Neural progenitor cell (in vitro differentiated cells): ENCODE measurements at places on chromosomes 3 and 15. TPM values are rescaled to one million over a fixed set of nuclear protein-coding genes. Genes with fewer than 3 reads are reported as not detected.

DNA sequence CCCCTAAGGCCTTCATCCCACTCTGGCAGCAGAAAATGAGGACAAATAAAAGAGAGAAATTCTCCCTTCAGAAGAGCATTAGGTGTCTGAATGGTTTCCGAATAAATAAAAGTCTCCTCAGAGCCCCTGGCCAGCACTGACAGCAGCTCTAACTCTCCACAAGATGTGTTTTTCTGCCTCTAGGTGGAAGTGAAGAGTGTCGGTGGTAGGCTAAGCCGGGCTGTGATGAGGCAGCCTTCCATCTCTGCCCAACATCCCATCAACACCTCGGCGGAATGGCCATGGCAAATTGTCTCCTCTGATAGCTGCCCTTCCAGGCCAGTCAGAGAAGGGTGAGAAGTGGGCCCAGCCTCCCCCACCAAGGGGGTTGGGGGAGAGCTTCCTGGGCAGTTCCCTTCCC lies 6.3 kb upstream of the CACNA2D2 start:
- no peaks in the 10 kb centered on the region for H3K36me3 ChIP-seq
- H3K4me3 ChIP-seq: no peak overlapping the region
- H3K27me3 ChIP-seq: peaks cover 4% of the 10 kb centered on the region
- DNase-seq: no peak
- H3K4me1 ChIP-seq: peaks cover 6% of the 10 kb centered on the region
- H3K27ac ChIP-seq: no peak overlapping the region

- peaks cover 10% of the 10 kb centered on the region for H3K27me3 ChIP-seq
- no peaks in the 10 kb centered on the region for H3K36me3 ChIP-seq
- H3K4me1 ChIP-seq: no peaks in the 10 kb centered on the region
- no peak overlapping the region for H3K4me3 ChIP-seq
- no peak overlapping the region for H3K27ac ChIP-seq
These were observed 5.7 kb upstream of the CSPG4 start for GRCh38 chr15:75718328-75718727.

DNA sequence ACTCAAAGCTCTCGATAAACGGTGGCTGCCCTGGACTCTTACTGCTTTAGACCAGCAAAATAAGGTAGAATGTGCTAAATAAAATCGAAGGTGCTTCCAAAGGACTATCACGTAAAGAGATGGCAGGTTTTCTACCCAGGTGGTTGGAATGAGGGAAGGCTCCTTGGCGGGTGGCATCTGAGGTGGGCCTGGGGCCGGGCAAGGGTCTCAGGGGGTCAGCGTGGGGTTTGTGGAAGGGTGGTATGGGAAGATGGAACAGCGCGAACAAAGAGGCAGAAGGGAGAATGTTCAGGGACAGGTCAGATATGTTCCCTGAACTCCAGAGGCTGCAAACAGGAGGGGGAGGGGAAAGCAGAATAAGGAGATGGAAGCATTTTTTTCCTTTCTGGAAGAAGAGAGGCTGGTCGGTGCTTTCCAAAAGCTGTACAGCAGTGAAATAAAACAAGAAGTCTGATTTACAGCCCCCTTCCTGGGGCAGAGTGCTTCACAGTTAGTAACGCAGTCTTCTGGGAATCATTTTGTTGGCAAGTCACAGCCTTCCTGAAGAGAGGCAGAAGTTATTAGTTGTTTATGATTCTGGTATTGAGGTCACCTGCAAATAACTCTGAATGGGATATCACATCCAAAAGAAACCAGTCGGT lies 58.3 kb upstream of the ATG7 start:
- no peak for DNase-seq
- no peaks in the 10 kb centered on the region for H3K36me3 ChIP-seq
- H3K27me3 ChIP-seq: no peaks in the 10 kb centered on the region
- no peak overlapping the region for H3K4me3 ChIP-seq
- H3K4me1 ChIP-seq: no peaks in the 10 kb centered on the region
- H3K27ac ChIP-seq: no peak overlapping the region

DNA sequence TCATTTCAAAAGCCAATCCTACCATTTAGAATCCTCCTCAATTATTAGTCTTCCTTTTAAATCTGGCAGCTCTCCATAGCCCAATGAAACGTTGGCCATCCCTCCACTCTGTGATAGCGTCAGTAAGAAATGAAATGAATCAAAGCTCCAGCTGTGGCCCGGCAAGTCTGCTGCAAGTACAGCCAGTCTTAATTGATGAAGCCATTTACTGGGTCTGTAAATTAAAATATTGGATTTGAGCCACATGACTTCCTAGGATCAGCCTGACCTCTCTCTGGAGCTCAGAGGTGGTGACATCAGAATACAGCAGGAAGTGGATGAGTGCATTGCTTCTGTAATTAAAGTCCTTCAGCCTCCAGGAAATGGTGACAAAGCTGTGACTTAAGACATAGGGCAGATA lies 347.0 kb upstream of the LMCD1 start:
- no peaks in the 10 kb centered on the region for H3K36me3 ChIP-seq
- no peak for DNase-seq
- no peaks in the 10 kb centered on the region for H3K27me3 ChIP-seq
- H3K4me3 ChIP-seq: no peak overlapping the region

Gene NEDD4
- total RNA-seq: 16.1 and 36.7 TPM in 2 replicates

DNA sequence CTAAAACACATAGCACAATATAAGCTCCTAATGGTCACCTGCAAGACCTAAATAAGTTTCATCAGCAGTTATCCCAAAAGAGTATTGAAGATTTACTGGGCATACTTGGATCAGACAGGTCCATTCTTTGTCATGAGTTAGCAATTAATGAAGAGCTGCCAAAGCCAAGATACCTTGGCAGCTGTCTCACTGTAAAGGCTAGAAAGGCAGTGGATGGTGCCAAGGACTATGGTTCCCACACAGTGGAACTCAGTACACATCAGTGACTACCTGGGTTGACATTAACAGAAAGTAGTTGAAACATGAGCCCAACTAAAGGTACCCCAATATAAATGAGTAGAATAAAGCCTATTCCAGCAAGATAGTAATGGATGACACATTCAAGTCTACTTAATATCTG lies 41.1 kb upstream of the TMCO5A start:
- no peaks in the 10 kb centered on the region for H3K27me3 ChIP-seq
- no peak overlapping the region for H3K27ac ChIP-seq
- H3K4me3 ChIP-seq: no peak overlapping the region
- H3K4me1 ChIP-seq: no peaks in the 10 kb centered on the region

DNA sequence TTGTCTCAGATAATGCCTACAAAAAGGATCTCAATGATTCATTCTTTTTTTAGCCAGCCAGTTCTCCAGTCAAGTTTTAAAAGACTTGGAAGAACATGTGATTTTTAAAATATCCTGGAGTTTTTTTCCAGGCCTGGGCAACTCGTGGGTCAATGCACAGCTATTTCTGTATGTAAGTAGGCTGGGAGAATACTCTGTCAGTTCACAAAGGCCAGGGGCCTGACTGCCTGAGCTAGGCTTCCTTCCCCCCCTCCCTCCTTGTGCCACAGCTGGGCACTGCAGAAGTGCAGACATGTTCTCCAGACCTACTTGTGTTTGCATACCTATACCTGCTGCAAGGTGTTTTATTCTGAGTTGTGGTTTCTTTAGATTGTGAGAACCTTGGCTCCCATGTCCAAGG lies 43.7 kb downstream of the CTDSPL start:
- H3K4me1 ChIP-seq: peaks cover 38% of the 10 kb centered on the region
- DNase-seq: peak; percentile 47
- no peaks in the 10 kb centered on the region for H3K27me3 ChIP-seq
- no peaks in the 10 kb centered on the region for H3K36me3 ChIP-seq

DNA sequence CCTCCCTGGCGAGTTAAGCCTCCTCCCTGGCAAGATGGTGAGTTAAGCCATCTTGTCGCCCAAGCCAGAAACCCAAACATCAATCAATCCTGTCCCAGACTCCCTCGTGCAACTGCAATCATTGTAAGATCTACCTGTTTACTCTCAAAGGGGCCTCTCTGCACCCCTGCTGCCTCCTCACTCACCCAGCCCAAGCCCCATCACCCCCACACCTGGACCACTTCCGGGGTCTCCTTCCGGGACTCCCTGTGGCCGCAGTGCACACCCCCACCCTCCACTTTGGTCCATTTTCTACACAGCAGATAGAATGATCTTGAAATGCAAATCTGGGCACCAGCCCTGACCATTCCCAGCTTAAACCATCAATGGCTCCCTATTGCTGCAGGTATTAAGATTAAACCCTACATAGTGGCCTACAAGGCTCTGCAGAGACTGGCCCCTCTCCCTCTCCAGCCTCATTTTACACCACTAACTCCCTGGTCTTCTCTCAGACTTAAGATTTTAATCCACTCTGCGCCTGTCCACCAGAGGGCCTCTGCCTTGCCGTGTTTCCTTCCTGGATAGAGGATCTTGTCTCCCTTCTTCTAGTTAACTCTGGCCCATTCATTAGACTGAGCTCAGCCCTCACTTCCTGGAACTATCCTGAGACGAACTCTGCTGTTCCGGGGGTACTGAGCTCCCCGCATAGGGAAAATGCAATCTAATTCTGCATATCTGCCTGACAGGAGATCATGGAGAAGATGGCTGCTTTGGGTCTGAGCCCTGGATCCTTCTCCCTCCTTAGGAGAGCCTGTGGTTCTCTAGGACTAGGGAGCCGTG lies 41.9 kb upstream of the SLC6A1 start:
- no peaks in the 10 kb centered on the region for H3K27me3 ChIP-seq
- no peak overlapping the region for H3K4me3 ChIP-seq
- H3K27ac ChIP-seq: no peak overlapping the region
- DNase-seq: peak; percentile 54

DNA sequence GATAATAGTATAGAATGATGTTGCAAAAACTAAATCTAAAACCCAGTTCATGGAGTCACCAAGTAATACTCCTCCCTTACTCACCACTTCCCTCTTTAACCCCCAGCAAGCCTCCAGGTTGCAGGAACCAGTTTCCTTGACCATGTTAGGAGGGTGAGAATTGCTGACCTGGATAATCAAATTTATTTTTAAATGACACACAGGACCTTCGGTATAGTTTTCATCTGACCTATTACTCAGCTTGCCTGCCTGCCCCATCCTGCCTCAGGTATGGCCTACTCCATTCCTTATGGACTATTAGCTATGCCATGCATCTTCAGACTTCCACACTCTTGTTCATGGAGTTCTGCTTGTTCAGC lies 883 bp downstream of the RTP4 start:
- H3K4me3 ChIP-seq: no peak overlapping the region
- no peak for DNase-seq
- H3K36me3 ChIP-seq: no peaks in the 10 kb centered on the region
- peaks cover 3% of the 10 kb centered on the region for H3K4me1 ChIP-seq

Gene SCN11A
- 0.69 and 0.81 TPM in 2 replicates for total RNA-seq

Gene TMEM266
- total RNA-seq: 0.43 and 1.1 TPM in 2 replicates

Gene RTP4
- total RNA-seq: not detected in 2 replicates

- H3K27ac ChIP-seq: no peak overlapping the region
- peaks cover 9% of the 10 kb centered on the region for H3K4me1 ChIP-seq
These were observed 24.6 kb downstream of the MEIS2 start for GRCh38 chr15:37075777-37076176.

GRCh38 chr3:52503788-52504424 lies 8.8 kb downstream of the STAB1 start:
- no peak overlapping the region for H3K27ac ChIP-seq
- no peaks in the 10 kb centered on the region for H3K27me3 ChIP-seq
- H3K36me3 ChIP-seq: no peaks in the 10 kb centered on the region
- no peak overlapping the region for H3K4me3 ChIP-seq

GRCh38 chr15:82970696-82971095 lies 15.3 kb upstream of the RAMAC start:
- no peak overlapping the region for H3K4me3 ChIP-seq
- no peaks in the 10 kb centered on the region for H3K27me3 ChIP-seq
- no peaks in the 10 kb centered on the region for H3K4me1 ChIP-seq
- no peak overlapping the region for H3K27ac ChIP-seq

DNA sequence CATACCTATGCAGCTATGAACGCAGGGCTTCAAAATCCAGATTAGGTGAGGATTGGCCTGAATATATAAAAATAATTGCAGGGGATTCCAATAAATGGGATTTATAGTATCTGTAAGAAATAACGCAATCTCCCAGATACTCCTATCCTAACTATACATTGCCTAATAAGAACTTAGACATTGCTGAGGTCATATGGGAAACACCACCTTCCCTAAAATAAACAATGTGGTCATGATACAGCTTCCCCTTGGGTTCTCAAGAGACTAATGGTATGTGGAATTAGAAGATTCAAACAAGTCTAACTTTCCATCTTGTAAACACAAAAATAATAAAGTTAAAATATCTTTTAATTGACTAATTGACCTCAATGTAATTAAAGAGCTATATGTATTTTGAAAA lies 28.2 kb downstream of the UBE3A start:
- H3K4me3 ChIP-seq: no peak overlapping the region
- peaks cover 9% of the 10 kb centered on the region for H3K36me3 ChIP-seq
- no peak overlapping the region for H3K27ac ChIP-seq
- no peak for DNase-seq

Gene SUSD5
- total RNA-seq: 3.1 and 3.7 TPM in 2 replicates

Gene MEX3B
- 29.5 and 41.3 TPM in 2 replicates for total RNA-seq

DNA sequence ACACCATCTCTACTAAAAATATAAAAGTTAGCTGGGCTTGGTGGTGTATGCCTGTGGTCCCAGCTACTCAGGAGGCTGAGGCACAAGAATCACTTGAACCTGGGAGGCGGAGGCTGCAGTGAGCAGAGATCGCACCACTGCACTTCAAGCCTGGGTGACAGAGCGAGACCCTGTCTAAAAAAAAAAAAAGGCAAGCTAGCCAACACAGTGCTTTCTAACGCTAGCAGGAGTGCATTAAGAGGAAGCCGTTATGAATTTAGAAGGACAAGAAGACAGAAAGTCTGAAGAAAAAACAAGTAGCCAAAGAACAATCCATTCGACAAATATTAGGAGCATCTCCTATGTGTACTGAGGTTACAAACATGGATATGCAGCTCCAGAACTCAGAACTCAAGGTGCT lies 28.6 kb downstream of the BHLHE40 start:
- DNase-seq: no peak
- H3K27me3 ChIP-seq: no peaks in the 10 kb centered on the region
- no peaks in the 10 kb centered on the region for H3K4me1 ChIP-seq
- no peak overlapping the region for H3K4me3 ChIP-seq

- H3K36me3 ChIP-seq: no peaks in the 10 kb centered on the region
- H3K4me1 ChIP-seq: peaks cover 6% of the 10 kb centered on the region
- H3K27me3 ChIP-seq: no peaks in the 10 kb centered on the region
- no peak overlapping the region for H3K27ac ChIP-seq
- no peak overlapping the region for H3K4me3 ChIP-seq
- DNase-seq: no peak
These were observed 84.4 kb downstream of the DNAJB8 start for GRCh38 chr3:128382221-128382807.

Gene ISLR
- total RNA-seq: 0.68 TPM in 1 of 2 replicates, not detected in the other

DNA sequence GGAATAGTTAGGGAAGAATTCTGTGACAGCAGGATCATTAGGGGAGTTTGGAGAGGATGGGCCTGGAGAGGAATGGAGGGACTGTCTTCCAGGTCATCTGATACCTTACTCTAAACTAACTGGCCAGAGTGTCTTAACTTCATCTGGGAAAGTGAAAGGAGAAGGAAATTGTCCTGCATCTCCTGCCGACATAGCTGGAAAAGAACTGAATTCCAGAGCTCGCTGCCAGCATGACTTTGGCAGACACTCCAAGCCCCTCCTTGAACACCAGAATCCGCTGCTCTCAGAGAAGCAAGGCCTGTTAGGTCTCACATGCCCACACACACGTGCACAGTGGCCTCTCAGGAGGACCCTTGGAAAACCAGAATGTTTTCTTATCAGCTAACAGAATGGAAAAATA lies 10.5 kb downstream of the ABI3BP start:
- no peaks in the 10 kb centered on the region for H3K27me3 ChIP-seq
- no peak overlapping the region for H3K4me3 ChIP-seq
- no peaks in the 10 kb centered on the region for H3K36me3 ChIP-seq
- no peak for DNase-seq
- no peaks in the 10 kb centered on the region for H3K4me1 ChIP-seq
